ENCODE measurements at places on chromosomes 12 and 14.
A peak's percentile ranks its signal among the peaks of the same experiment; 100 is the strongest.

DNA sequence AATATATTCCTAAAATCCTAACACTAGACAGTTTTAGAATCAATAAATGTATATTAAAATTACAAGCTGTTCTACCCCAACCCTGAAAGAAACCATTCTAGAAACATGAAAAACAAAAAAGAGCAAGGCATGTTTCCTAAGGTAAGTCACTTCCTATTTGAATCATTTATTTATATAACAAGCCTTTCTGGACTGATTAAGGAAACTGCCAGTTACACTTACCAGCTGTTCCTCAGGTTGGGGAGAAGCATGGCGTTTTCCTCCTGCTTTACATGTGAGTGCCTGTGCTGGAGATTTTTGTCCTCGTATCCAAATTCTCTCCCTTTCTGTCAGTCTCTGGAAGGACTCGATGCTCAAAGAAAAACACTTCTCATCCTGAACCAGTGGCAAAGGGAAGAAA lies 183.3 kb downstream of the EFCAB11 start:
- DNase-seq: no peak

GRCh38 chr14:53048631-53049030 lies 97.8 kb upstream of the FERMT2 start:
- no peak for DNase-seq

- no peak for DNase-seq
Observed at GRCh38 chr14:69048456-69048855, 69.4 kb upstream of the ACTN1 start.

- DNase-seq: no peak
Observed at GRCh38 chr12:78470354-78471195, 394.0 kb upstream of the SYT1 start.

DNA sequence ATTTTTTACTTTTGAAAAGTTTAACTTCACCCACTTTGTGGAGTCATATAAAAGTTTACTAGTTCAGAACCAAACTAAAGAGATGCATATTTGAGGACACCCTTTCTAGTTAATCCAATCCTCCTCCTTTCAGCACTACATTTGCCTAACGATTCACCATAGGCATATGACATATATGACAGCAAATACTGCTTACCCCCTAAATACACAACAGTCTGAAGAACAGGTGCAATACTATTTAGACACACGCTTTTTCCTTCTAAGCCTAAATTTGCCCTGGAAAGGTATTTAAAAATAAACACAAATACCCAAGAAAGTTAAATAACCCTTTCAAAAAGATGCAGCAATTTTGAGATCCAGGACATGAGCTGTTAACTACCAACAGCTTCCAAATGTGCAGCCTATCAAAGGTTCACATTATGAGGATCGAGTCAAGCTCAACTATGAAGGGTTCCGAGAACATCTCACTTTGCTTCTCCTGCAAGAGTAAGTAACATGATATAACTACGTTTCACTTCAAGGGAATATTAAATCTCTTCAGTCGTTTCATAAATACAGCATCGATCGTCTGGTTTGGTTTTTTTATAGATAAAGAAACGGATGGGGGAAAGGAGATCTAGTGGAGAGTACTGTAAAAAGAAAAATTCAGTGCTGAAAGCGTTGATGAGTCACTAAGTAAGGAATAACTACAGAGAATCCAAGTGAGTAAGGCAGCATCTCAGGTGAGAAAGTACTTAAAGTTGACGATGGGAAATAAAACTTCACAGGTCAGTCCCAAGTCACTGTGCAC lies 677 bp upstream of the AP4S1 start:
- no peak for DNase-seq

GRCh38 chr14:99589031-99589441 lies 15.0 kb downstream of the CCDC85C start:
- DNase-seq: no peak

DNA sequence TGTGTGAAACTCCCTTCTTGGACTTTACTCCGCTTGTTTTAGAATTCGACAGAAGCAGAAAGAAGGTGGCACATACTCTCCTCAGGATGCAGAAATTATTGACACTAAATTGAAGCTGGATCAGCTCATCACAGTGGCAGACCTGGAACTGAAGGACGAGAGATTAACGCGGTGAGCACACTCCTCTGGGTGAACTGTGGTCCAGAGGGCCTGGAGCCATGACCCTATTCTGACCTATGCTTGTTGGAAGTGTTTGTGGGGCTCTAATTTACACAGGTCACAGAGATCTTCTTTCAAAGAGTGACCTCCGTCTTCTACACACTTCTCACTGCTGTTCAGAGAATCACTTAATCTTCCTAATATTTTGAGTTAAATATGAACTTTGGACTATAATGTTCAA lies 72.5 kb upstream of the MYF6 start:
- peak; percentile 54 for DNase-seq

DNA sequence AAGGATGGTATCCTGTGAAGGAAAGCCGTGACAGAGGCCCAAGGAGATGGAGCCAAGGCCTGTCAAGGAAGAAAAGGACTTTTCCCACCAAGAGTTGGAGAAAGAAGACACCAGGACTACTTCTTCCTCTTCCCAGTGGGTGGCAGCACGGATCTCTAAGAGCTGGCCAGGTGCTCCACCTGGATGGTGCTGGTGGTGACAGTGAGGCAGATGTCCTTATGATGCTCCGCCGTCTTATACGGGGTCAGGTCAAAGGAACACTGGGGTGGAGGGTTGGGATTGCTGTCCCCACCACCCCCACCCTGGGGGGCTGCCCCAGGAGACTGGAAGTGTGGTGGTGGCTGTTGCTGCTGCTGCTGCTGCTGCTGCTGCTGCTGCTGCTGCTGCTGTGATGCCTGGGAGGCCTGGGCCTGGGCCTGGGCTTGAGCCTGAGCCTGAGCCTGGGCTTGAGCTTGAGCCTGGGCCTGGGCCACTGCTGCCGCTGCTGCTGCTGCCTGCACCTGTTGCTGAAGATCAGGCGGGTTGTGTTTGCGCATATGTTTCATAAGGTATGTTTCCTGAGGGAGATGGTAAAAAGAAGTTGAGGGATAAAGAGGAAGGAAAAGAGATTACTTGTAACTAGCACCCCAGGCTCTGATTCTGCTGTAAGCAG lies 4.8 kb upstream of the ING4 start:
- DNase-seq: no peak

DNA sequence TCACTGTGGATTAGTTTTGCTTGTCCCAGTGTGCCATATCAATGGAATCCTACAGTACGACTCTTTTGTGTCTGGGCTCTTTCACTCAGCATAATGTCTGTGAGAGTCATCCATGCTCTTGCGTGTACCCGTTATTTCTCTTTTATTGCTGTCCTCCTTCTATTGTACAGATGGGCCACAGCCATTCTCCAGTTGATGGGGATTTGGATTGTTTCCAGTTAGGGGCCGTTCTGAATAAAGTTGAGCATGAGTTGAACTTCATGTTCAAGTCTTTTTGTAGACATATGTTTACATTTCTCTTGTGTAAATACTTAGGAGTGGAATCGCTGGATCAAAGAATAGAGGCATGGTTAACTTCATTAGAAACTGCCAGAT lies 38.3 kb downstream of the MYO1H start:
- no peak for DNase-seq

- no peak for DNase-seq
Observed at GRCh38 chr14:20412411-20412810, 890 bp downstream of the TEP1 start.

- DNase-seq: no peak
Observed at GRCh38 chr14:97641827-97642226, 844.6 kb downstream of the VRK1 start.

DNA sequence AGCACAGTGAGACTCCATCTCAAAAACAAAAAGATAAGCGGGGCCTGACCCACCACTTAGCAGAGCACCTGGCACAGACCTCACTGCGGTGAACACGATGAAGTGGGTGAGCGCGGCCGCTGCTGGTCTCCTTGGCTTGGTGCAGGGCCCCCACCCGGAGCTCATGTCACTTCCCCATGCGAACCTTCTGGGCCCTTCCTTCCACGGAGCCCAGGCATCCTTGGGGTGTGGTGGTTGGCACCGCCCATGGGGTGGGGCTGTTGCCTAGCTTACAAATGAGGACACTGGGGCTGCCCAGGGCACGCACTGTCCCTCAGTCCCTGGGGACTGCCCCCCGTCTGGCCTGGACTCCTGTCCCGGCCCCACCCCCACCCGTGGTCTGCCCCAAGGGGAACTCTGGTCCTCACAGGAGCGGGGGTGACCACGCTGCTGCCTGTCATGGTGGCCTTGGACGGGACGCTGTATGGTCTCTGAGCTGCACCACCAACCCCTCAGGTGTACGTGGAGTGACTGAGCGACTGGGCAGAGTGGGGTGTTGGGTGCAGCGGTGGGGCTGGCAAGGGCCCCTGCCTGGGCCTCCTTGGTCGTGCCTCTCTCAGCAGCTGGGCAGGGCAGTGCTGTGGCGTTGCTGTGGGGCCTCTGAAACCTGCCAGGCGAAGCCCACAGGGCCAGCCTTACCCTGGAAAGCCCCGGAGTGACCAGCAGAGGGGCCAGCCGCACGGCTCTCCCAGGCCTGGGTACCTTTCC lies 15.3 kb downstream of the FBRSL1 start:
- DNase-seq: peak; percentile 77

DNA sequence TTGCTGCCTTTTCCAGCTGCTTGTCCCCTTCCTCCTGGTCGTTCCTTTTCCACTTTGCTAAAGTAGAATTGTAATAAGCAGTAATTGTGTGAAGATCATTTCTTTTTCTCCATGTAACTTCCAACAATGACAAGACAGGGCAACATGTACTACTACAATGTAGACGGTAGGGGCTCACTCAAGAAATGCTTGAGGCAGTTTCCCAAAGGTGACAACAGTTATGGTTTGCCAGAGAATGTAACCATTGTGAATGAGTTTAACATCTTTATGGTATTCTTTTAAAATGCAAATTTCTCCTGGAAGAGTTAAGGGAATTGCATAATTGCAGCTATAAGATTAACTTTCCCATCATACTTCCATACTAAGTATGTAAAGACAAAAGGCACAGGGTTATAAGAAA lies 23.8 kb upstream of the PHLDA1 start:
- DNase-seq: no peak

- no peak for DNase-seq
Observed at GRCh38 chr12:131105351-131105735, 151.6 kb downstream of the ADGRD1 start.

DNA sequence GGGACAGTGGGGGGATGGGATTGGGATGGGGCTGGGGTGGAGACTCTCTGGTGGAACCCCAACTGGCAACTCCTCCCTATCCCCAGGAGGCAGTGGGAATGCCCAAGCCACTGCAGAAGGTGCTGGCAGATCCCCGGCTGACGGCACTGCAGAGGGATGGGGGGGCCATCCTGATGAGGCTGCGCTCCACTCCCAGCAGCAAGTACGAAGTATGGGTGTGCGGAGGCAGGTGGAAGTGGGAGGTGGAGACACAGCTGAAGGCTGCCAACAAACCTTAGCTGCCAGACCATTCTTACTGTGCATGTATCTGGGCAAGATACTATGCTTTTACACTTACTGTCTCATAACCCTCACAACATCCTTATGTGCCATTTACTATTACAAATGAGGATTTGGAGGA lies 8.2 kb downstream of the ARHGEF40 start:
- DNase-seq: no peak

DNA sequence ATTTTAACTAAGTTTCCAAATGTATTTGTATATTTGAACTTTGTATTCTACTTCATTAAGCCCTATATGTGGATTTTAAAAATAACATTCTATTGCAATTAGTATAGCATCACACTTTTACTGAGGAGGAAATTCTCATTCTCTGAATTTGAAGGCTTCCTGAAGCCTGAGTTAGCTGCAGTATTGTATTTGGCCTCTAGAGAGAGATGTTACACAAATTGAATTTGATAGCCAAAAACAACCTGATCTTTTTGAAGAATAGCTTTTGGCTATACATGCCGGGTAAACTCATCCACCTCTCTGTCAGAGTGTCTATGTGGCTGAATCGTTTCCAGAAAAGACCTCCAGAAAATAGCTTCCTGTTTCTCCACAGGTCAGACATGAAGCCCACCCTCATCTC lies 316.5 kb upstream of the OR4E1 start:
- DNase-seq: no peak

DNA sequence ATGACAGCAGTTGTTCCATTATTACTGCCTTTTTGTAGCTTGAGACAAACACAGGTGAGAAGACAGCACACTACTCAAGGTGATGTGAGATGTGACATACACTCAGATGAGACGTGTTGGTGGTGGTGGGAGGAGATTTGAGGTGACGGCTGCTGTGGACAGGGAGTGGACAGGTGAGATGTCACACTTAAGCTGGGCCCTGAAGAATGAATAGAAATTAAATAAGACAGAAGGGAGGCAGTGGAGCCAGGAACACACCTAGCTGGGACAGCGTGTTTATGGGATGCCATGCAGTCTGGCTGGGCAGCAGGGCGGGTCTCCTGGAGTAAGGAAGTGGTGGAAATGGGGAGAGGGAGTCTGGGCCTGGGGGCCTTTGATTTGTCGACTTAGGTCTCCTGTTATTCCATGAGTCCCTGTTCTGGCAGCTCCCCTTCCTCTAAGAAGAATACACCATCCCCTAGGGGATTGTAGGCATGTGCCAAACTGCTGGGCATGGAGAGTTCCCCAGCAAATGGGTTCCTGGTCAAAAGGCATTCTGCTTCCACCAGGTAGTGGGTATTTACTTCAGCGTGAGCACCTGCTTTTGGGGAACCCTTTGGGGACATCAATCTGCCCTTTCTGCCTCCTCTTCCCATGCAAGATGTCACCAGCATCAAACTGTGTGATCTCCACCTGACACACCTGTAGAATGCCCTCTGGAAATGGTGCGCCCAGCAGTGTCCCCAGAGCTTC lies 71.2 kb upstream of the ESRRB start:
- no peak for DNase-seq

GRCh38 chr12:92844151-92844763 lies 84.8 kb downstream of the EEA1 start:
- DNase-seq: no peak

GRCh38 chr12:96404696-96405095 lies 4.5 kb upstream of the CDK17 start:
- no peak for DNase-seq

GRCh38 chr12:12990700-12991468 lies 9.2 kb downstream of the HEBP1 start:
- no peak for DNase-seq

- DNase-seq: no peak
Observed at GRCh38 chr14:69034612-69035262, 55.6 kb upstream of the ACTN1 start.

DNA sequence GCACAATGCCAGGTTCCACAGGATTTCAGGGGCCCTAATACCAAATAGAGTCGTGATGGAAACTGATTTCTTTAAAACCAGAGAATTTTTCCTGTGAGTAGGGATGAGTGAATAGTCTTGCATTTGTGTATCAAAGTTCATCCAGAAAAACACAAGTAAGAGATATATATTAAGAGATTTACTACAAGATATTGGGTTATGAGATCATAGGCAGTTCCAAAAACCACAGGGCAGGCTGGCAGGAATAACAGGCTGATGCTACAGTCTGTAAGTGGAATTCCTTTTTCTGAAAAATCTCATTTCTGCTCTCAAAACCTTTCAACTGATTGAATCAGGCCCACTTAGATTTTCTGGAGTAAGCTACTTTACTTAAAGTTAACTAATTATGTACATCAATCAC lies 1756.2 kb upstream of the SEL1L start:
- DNase-seq: no peak

All from psoas muscle (tissue), 8 donors.